ENCODE measurements at places on chromosomes 1 and 21. TPM values are rescaled to one million over a fixed set of nuclear protein-coding genes. Genes with fewer than 3 reads are reported as not detected.

The PADI1 gene
- total RNA-seq = 0.47 TPM

The ALG14 gene
- 19.4 TPM for total RNA-seq

GRCh38 chr21:37415939-37416338, 49.4 kb downstream of the DYRK1A start:
- DNase-seq = no peak

- DNase-seq = no peak
These were observed 32.6 kb downstream of the RYR2 start for GRCh38 chr1:237074371-237075117.

The MAP10 gene
- 2.4 TPM for total RNA-seq

The CD1B gene
- not detected for total RNA-seq

DNA sequence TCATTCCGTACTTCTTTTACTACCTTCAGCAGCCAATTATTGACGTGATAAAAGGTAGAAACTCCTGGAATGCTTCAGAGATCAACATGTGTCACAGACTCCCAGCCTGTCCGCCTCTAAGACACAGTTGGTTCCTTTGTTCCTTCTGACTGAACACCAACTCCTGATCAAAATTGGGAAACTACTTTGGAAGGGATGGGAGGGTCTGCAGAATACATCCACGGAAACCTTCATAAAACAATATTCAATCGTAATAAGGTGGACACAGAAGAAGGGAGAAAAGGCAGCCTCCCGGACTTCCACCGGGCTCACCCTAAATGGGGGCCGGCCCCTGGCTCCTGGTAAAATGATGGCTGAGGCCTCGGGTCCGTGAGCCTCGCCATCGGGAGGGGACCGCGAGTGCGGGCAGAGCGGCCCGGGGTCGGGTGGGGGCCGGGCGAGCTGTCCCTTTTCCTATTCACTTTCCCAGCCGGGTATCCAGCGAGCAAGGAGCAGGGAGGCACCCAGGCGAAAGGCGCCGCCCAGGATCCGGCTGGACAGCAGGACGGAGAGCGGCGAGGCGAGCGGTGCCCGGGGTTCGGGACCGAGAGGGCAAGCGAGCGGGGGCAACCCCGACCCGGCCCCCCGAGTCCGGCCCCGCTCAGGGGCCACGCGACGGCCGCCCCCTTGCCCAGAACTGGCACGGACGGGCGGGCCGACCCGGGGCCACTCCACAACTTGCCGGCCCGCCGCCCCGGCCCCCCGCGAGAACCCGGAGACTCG, 805 bp downstream of the NRIP1 start:
- peak; percentile 42 for DNase-seq

DNA sequence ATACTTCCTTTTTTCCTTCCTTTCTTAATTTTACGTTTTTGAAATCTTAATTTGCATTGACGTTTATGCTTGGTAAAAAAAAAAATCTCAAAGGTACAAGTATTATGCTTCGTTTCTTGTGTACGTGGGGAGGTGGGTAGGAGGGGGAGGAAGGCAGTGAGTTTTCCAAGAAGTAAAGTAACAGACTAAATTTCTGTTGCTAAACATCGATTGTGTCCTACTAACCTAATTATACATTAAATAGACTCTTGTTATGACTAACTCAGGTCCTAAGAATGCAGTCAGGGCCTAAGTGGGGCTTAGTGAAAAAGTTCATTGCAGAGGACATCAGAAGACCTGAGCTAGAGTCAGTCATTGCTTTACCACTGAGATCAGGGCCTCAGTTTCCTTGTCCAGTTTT, 17.5 kb downstream of the NEK7 start:
- no peak for DNase-seq

The GBP7 gene
- total RNA-seq = not detected

GRCh38 chr1:18110968-18111367, 3.4 kb downstream of the IGSF21 start:
- DNase-seq = peak; percentile 62

DNA sequence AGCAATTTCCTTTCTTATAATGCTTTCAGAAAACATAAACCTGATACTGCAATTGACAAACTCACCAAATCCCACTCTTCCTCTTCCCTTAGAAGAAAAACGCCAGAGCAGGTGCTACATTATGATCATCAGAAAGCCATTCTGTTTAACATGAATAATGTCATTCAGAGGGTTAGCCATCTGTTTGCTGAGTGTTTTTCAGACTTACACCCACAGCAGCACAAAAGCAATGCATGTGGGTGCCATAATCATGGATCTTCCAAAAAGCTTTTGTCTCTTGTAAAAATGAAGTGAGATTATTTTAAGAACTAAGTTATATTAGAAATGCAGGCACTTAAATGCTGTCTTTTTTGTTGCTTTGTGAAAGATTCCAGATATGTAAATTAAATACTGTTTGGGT, 204.6 kb upstream of the TMPRSS15 start:
- DNase-seq = no peak

GRCh38 chr1:58905126-58905490, 121.3 kb upstream of the JUN start:
- peak; percentile 19 for DNase-seq

The CYP4Z1 gene
- total RNA-seq = not detected

The CACNA1S gene
- total RNA-seq = not detected

DNA sequence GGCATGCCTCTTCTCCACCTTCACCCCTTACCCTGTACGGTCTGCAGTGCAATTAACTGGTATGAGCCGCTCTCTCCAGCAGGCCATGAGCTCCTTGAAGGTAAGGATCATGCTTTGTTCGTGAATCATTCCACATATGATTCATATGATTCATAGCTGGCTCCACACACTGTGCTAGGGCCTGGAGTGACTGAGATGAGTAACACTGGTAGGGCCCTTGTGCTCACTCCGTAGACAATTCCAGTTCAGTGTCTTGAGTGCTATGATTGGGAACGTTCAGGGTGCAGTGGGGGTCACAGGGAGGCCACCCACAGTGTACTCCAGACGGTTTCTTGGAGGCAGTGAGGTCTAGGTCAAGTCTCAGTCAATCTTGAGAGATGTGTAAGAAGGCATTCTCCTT, 239.8 kb downstream of the LMX1A start:
- DNase-seq = no peak

The UBL4B gene
- total RNA-seq = not detected

DNA sequence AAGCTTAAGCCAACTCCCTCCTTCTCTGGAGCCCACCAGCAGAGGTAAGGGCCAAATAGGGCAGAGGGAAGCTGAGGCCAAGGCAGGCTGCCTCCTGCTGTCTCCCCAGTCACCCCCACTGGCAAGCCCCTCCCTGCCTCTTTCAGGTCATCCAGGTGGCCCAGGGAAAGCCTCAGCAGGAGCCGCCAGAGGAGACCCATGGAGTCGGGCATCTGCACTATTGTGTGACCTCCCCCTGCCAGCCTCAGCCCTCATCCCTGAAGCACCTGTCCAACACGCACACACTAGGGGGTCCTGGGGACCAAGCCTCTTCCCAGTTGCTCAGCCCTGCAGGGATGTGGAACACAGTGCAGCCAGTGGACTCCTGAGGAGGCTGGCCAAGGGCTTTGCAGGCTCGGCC, 5.3 kb upstream of the NAXE start:
- DNase-seq = no peak

DNA sequence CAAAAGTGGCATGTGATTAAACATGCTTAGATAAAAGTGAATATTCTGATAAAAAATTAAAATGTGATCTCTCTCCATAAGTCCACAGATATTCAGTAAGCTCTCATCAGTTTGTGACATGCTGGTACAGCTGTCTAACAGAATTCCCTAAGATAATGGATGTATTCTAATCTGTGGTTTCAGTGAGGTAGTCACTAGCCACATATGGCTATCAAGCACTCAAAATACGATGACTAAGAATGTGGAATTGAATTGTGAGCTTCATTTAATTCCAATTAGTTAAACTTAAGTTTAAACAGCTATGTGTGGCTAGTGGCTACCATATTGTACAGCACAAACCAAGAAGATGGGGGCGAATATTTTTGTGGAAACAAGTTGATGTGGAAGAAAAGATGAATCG, 4.1 kb upstream of the REG4 start:
- no peak for DNase-seq

- peak; percentile 45 for DNase-seq
These were observed 577 bp downstream of the IKBKE start for GRCh38 chr1:206470692-206471414.

DNA sequence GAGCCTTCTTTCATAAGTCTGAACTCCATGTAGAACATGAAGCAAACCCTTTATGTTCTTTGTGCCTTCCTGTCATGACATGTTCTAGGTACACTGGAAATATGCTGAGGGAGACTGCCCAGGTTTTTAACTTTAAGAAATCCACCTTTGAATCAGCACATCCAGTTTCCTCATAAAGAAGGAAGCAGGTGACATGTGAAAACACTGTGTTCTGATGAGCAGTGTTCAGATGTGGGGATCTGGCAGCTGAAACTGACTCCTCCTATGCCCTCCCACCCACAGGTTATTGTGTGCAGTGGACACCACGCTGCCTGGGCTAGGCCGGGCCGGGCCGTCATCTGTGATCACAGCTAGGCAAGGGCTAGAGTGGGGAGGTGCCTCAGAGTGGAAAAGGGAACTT, 51.1 kb downstream of the CNN3 start:
- no peak for DNase-seq

The LCE1A gene
- not detected for total RNA-seq

Data from colonic mucosa (tissue), 4 donors.